NCI-H1694 (cell line): ENCODE measurements at places on chromosomes 11 and 22.

DNA sequence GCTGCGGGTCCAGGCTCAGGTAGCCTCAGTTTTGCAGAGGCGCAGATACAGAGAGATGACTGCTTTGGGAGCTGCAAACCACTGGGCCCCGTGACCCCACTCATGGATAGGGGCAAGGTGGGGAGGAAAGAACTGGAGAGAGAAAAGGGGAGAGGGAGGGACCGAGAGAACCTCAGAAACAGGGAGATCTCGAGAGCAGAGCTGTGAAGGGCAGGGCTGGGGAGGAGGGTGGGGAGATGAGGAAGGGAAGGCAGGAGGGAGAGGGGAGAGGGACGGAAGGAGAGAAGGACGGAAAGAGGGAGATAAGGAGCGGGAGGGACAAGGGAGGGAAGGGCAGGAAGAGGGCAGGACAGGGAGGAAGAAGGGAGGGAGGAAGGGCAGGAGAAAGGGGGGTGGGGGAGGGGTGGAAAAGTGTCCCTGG is 46.3 kb downstream of the IGLL1 start:
- no peak for DNase-seq

DNA sequence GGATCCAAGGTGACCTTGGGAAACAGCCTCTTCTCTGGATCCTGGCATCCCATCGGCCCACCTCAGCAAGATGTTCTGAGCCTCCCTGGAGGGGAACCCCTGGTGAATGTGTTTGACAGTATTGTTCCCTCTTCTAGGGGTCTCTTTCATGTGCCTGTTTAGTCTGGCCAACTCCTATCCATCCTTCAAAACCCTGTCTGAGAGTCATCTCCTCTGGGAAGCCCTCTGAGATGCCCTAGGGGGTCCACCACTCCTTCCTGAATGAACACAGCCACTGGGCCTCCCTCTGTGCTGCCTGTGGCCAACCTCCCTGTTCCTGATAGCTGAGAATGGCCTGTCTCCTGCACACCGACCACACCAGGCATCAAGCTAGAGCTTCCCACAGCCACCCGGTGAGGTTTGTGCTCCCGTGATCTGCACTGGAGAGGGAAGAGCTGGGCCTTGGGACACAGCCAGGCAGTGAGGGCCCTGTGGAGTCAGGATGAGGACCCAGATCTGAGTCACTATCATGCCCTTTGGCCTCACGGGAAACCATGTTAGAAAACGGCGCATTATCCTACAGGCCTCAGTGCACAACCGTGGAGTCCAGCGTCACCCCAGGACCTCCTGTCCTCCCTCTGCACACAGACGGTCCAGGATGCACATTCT is 8.8 kb downstream of the WNT7B start:
- DNase-seq, result no peak

DNA sequence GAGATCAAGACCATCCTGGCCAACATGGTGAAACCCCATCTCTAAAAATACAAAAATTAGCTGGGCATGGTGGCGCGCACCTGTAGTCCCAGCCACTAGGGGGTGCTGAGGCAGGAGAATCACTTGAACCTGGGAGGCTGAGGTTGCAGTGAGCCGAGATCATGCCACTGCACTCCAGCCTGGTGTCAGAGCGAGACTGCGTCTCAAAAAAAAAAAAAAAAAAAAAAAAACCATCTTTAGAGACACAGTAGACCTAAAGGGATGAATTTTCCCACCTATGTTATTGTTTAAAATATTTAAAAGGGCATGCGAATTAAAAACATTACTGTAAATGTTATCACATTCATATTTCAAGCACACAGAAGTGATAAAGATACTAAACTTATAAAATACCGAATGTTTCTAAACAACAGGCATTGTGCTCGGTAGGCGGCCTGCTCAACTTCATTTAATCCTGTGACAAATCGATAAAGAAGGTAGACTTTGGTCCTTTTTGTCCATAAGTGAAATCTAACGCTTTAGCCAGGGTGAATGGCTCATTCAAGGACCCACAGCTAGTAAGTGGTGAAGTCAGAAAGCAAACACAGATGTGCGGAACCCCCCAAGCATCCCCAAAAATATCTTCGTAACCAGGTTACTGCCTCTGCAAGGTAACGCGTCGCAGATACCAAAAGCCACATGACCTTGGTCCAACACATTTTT is 16.1 kb downstream of the NCAPD3 start:
- no peak for DNase-seq

DNA sequence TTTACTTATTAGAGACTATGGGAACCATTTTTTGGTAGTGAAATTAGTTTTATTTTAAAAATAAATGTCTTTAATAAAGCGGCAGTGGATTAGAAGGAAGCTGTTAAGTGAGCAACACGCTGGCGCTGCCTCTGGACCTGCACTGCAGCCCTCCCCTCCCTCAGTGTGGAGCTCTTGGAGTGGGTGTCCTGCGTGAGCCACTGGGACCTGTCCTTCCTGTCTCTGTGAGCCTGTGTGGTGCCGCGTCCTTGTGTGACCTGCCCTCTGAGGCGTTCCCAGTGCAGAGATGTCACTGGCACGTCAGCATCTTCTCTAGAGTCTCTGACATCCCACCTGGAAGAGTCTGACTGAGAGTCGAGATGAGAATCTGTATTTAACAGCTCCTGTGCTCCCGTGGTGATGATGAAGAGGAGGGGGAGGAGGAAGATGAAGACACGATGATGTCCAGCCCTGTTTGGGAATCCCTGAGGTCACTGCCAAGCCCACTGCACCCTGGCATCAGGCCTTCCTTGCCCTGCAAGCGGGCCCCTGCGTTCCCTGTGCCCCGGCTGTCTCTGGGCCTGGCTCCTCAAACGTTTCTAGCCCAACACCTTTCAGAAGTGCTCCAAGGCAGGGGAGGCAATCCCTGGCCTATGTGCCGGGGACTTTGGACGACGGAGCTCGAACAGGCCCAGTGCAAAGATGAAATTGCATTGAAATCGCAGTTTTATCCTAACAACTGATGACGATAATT is 271.8 kb downstream of the TBC1D22A start:
- DNase-seq, result no peak

DNA sequence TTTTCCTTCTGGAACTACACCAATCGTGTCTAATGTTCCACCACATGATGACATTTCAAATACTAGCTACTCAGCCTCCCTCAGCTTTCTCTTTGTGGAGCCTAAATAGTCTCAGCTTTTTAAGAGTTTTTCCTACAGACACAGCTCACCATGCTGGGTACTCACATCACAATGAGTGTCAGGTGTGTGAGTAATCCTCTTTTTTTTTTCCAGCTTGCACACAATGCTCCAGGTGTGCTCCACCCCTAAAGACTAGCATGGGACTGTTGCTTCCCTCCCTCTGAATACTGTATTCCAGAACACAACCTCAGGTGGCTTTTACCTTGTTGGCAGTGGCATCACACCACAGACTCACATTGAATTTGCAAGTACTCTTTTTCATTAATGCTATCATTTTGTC is 11.7 kb downstream of the BTG4 start:
- no peak for DNase-seq

- DNase-seq, result no peak
Observed at GRCh38 chr11:130118165-130118564, 41.4 kb upstream of the ST14 start.
